Posterior vena cava (tissue), 2 donors: ENCODE measurements at places on chromosomes 2 and 18. TPM values are rescaled to one million over a fixed set of nuclear protein-coding genes. Genes with fewer than 3 reads are reported as not detected.

DNA sequence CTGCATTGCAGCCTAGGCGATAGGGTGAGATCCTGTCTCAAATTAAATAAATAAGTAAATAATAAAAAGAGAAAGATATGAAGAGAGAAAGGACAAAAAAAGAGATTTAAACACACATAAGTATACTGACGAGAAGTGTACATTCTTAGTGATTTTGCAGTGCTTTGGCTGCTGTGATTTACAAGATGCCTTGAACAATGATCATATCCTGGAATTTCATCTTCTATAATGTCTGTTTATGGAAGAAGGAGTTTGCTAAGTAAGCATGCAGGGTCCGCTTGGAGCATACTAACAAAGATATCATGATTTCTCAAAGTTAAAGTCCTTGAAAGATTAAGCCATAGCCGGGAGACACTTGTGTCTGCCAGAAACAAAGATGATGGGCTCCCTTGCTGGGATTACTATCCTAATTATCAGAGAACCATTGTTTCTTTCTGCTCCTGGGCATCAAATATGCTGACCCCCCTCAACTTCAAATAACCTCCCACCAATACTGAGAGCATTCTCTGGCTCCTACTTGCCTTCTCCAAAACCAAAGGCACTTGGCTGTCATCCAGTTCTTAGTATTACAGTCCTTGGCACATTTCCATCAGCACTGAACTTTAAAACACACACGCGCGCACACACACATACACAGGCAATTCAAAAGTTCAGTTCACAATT, 47.5 kb upstream of the STAM2 start:
- DNase-seq, result no peak

DNA sequence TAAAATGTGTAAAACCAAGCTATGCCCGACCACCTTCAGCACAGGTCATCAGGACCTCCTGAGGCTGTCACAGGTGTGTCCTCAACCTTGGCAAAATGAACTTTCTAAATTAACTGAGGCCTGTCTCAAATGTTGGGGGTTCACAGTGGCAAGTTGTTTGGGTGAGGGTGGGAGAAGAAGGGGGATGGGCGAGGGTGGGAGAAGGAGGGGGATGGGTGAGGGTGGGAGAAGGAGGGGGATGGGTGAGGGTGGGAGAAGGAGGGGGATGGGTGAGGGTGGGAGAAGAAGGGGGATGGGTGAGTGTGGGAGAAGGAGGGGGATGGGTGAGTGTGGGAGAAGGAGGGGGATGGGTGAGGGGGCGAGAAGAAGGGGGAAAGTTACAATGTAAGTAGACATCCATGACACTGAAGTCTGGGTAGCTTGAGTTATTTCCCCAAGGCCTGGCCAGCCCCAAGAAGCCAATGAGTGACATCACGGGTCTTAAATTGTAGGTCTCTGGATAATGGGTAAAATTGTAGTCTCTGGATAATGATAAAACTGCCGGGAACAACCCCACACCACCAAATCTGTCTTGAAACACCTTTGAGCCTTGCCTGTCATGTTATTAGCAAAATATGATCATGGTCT, 56.3 kb downstream of the TIMM21 start:
- DNase-seq, result no peak

DNA sequence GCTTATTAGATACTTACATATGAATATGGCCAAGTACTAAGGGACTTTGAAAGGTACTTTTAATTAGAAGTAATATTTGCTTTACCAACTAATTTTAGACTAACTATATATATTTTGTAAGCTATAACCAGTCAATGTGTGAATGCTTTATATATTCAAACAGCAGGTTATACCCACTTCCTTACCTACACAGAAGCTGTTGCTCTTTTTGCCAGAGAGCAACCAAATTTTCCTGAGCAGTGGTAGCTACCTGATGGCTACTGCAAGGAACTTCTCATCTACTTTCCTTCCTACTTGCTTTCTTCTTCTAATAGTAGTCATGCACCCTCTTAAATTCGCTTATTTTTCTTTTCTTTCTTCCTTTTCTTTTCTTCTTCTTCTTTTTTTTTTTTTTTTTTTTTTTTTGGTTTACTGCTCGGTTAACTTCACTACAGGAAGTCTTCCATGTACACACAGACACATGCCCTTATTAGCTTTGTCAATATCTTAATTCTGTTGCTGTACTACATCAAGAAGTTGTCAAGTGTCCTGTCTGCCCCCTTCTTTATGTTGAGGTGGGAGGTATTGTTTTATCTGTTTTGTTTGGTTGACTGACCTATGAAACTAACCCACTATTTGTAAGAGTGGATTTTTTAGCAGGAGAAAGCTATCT, 95.0 kb downstream of the EPC2 start:
- DNase-seq, result no peak

DNA sequence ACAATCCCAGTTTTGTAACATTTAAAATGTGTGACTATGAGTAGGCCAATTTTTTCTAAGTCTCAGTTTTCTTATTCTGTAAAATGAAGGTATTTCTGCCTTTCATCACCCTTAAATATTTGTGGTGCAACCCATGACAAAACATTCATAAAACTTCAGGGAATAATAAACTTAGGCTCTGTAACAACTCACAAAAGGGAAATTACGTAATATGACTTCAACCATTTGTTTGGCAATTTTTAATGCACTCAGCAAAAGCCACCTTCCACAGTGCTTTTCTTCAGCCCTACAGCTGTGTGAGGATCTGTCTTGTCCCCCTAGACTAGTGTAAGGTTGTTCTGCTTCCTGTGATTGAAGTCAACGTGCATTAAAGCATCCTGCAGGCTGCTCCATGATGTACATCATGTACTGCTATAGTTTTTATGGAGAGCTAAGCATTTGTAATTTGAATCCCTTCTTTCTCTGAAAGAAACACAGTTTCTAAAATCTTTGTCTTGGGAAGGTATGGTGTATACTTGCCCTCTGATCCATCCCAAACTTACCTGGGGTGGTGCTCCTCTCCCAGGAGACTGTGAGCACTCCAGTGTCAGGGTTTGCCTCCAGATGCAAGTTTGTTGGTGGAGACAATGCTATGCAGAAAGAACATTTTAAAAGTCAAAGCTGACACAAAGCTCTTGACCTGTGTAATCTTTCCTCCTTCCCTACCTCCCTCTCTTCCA, 39.1 kb downstream of the FN1 start:
- DNase-seq, result no peak

DNA sequence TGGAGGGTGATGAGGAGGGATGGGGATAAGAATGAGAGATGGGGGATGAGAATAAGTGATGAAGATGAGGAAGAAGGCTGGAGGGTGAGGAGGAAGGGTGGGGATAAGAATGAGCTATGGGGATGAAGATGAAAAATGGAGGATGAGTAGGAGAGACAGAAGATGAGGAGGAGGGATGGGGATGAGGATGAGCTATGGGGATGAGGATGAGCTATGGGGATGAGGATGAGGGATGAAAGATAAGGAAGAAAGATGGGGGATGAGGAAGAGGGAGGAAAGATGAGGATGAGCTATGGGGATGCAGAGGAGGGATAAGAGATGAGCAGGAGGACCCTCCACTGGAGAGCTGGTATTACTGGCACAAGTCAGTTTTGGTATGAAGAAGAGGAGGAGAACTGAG, 231.5 kb downstream of the NAPG start:
- no peak for DNase-seq

UGT1A10 gene
- total RNA-seq, result not detected

KATNAL2 gene
- 3.9 TPM for total RNA-seq

LOXL3 gene
- total RNA-seq, result 6.1 TPM

CNRIP1 gene
- 32.2 TPM for total RNA-seq

COLEC11 gene
- 0.71 TPM for total RNA-seq

IL1RL2 gene
- 0.24 TPM for total RNA-seq

HADHA gene
- total RNA-seq, result 113 TPM

TRIM43 gene
- total RNA-seq, result not detected
